T-helper 2 cell treated with Interferon-gamma antibody and Interleukin-4, amounts not matched to agents 5 μg/mL and 100 μg/mL, for 36 hours (primary cell): ENCODE measurements at places on chromosomes 7 and 10.

DNA sequence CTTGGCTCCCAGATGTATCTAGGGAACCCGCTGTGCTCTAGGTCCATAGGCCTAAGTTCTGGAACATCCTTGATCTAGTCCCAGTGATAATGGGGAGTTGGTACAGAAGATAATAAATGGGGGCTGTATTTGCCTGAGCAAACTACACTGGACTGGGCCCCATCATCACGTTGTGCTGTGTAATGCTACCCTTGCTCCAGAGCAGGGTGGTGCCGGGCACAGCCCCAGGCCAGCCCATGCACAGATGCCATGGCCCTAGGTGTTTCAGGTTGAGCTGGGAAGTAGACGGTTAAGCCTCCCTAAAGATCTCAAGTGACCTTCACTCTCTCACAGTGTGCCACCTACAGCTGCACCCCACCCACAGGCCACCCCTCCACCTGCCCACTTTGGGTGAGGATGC is 53.2 kb downstream of the STRA8 start:
- DNase-seq, result no peak

GRCh38 chr10:5284311-5285057 is 80.3 kb upstream of the UCN3 start:
- DNase-seq, result no peak

DNA sequence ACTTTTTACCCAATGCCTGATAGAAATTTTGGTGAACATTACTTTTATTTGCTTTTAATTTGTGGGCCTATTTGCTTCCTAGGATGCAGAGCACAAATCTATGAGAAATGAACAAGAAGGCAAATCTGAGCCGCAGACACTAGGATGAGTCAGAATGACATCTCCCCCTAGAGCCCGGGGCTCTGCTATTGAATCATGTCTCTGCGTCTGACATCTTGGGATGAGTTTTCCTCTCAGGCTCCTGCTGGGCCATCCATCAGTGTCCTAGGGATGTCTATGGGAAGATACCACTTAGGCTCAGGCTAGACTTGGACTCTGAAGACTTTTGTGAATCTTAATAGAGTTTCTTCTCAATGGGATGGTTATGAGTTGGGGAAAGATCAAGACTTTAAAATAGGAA is 157.3 kb upstream of the MTPN start:
- DNase-seq, result no peak

DNA sequence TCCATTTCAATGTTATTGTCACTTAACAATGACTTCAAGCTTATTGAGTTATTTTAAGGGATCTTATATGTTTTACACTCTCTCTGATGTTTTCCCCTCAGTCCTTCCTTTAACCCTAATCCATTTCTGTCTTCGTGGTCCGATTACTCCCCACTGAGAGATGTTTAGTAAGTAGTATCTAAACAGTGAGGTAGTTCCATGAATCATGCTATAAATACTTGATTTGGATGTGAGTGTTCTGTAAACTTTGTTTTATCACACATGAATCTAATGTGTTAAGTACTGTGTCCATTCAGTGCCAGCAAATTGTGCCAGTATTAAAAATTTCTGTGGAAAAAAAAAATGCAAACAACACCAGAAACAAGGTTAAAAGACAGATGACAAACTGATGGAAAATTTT is 18.6 kb downstream of the RPP30 start:
- DNase-seq, result no peak

GRCh38 chr7:93161181-93161762 is 13.1 kb upstream of the SAMD9L start:
- DNase-seq, result no peak
